GM23248 (cell line): ENCODE measurements at places on chromosomes 6 and 20. TPM values are rescaled to one million over a fixed set of nuclear protein-coding genes. Genes with fewer than 3 reads are reported as not detected.

BLTP3A gene
- 3.1 and 3.2 TPM in 2 replicates for polyA plus RNA-seq

TREML2 gene
- polyA plus RNA-seq = not detected in 2 replicates

ANGPT4 gene
- not detected in 2 replicates for polyA plus RNA-seq

OGFRL1 gene
- 7.4 and 8.5 TPM in 2 replicates for polyA plus RNA-seq

SMAP1 gene
- 18.0 and 20.1 TPM in 2 replicates for polyA plus RNA-seq

MUC22 gene
- not detected in 2 replicates for polyA plus RNA-seq

TEAD3 gene
- 6.9 TPM in 2 replicates for polyA plus RNA-seq

OOEP gene
- polyA plus RNA-seq = not detected in 2 replicates

SMOC2 gene
- polyA plus RNA-seq = not detected in 2 replicates

ME1 gene
- polyA plus RNA-seq = 10.0 and 11.6 TPM in 2 replicates

C6orf118 gene
- not detected in 2 replicates for polyA plus RNA-seq

WFDC2 gene
- polyA plus RNA-seq = not detected in 2 replicates

MATN4 gene
- polyA plus RNA-seq = 0.09 TPM in 1 of 2 replicates, not detected in the other

TRERF1 gene
- 2.8 and 3.1 TPM in 2 replicates for polyA plus RNA-seq

SIM1 gene
- polyA plus RNA-seq = 1.2 and 1.5 TPM in 2 replicates

TAGAP gene
- not detected in 2 replicates for polyA plus RNA-seq

BEND6 gene
- polyA plus RNA-seq = 22.5 and 25.1 TPM in 2 replicates

FRK gene
- polyA plus RNA-seq = 0.06 and 0.09 TPM in 2 replicates

ADAM33 gene
- polyA plus RNA-seq = 17.4 and 22.6 TPM in 2 replicates

ZNF165 gene
- 0.41 and 0.81 TPM in 2 replicates for polyA plus RNA-seq

RAMACL gene
- polyA plus RNA-seq = 0.31 and 0.33 TPM in 2 replicates

RBPJL gene
- polyA plus RNA-seq = not detected in 2 replicates

SLC22A16 gene
- polyA plus RNA-seq = not detected in 2 replicates

GSTA3 gene
- not detected in 2 replicates for polyA plus RNA-seq

PHF20 gene
- polyA plus RNA-seq = 35.4 and 37.4 TPM in 2 replicates

TULP1 gene
- polyA plus RNA-seq = not detected in 2 replicates

SLC17A4 gene
- not detected in 2 replicates for polyA plus RNA-seq

NKAIN4 gene
- polyA plus RNA-seq = not detected in 2 replicates

HLA-DMB gene
- 0.46 TPM in 1 of 2 replicates, not detected in the other for polyA plus RNA-seq

C6orf132 gene
- polyA plus RNA-seq = 2.8 and 3.2 TPM in 2 replicates

HCRTR2 gene
- polyA plus RNA-seq = not detected in 2 replicates

CLDN20 gene
- not detected in 2 replicates for polyA plus RNA-seq

PLG gene
- 0.29 and 0.34 TPM in 2 replicates for polyA plus RNA-seq

MOG gene
- not detected in 2 replicates for polyA plus RNA-seq

TBXT gene
- not detected in 2 replicates for polyA plus RNA-seq

RSPH9 gene
- 1.2 and 1.3 TPM in 2 replicates for polyA plus RNA-seq

RIN2 gene
- polyA plus RNA-seq = 45.3 and 45.6 TPM in 2 replicates

TFAP2D gene
- not detected in 2 replicates for polyA plus RNA-seq

SF3B5 gene
- 192 and 197 TPM in 2 replicates for polyA plus RNA-seq

LY86 gene
- 0.16 TPM in 1 of 2 replicates, not detected in the other for polyA plus RNA-seq

ELOVL2 gene
- 0.29 and 0.42 TPM in 2 replicates for polyA plus RNA-seq

CLPSL1 gene
- polyA plus RNA-seq = not detected in 2 replicates

GSTA4 gene
- polyA plus RNA-seq = 33.7 and 37.9 TPM in 2 replicates

PRSS16 gene
- 0.20 TPM in 1 of 2 replicates, not detected in the other for polyA plus RNA-seq

UBD gene
- not detected in 2 replicates for polyA plus RNA-seq

PTCRA gene
- polyA plus RNA-seq = not detected in 2 replicates

CDH26 gene
- polyA plus RNA-seq = not detected in 2 replicates

KCNK16 gene
- not detected in 2 replicates for polyA plus RNA-seq

SULF2 gene
- polyA plus RNA-seq = 1.1 and 2.0 TPM in 2 replicates

PNPLA1 gene
- not detected in 2 replicates for polyA plus RNA-seq

C20orf202 gene
- polyA plus RNA-seq = not detected in 2 replicates

LY6G6D gene
- polyA plus RNA-seq = not detected in 2 replicates

BPIFB2 gene
- not detected in 2 replicates for polyA plus RNA-seq

TAB2 gene
- 10.8 and 11.6 TPM in 2 replicates for polyA plus RNA-seq

DDR1 gene
- polyA plus RNA-seq = 16.9 and 17.5 TPM in 2 replicates

SRMS gene
- not detected in 2 replicates for polyA plus RNA-seq
